Tibial artery (tissue), 4 donors: ENCODE measurements at places on chromosomes 16 and 17.

DNA sequence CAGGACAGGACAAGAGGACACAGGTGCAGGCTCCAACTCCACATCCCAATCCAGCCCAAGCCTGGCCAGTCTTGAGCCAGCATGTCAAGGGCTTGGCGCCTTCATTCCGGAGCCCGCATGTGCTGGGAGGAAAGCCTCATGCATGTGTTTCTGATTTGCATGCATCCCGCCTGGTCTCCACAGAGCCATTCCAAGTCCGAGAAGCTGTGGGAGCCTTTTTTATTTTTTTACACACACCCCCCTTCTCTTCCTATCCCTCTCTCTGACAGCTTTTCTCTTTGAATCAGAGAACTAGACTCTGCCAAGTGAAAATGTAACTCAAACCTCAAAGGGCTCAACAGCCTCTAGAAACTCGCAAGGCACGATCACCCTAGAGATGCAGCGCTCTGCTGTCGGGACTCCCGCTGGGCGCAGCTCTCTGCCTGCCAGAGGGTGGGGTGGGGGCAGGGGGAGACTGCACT is 45.1 kb downstream of the NOG start:
- H3K4me1 ChIP-seq: no peaks in the 10 kb centered on the region
- no peak for DNase-seq
- H3K27ac ChIP-seq: no peak overlapping the region

- no peaks in the 10 kb centered on the region for H3K36me3 ChIP-seq
- no peak for DNase-seq
- H3K27me3 ChIP-seq: no peaks in the 10 kb centered on the region
- no peak overlapping the region for H3K4me3 ChIP-seq
Observed at GRCh38 chr17:77558846-77559626, 399.5 kb upstream of the TNRC6C start.

DNA sequence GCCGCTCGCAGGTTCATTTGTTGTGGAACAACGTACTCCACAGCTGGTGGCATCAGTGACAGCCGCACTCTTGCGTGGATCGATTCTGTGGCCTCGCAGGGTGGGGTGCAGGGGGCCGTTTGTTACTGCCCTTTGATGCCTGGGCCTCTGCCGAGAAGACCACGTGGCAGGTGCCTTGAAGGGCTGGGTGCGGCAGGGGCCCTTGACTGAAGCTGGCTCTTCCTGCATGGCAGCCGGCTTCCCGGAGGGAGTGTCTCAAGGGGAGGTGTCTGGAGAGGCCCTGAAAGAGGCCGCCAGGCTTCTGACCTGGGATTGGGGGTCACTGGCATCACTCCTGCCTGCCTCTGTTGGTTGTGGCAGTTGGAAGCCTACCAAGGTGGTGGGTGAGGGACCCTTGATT is 43.8 kb downstream of the TBCD start:
- H3K36me3 ChIP-seq: peaks cover 24% of the 10 kb centered on the region
- peaks cover 13% of the 10 kb centered on the region for H3K4me1 ChIP-seq
- no peak for DNase-seq
- no peak overlapping the region for H3K4me3 ChIP-seq
- no peak overlapping the region for H3K27ac ChIP-seq
- no peaks in the 10 kb centered on the region for H3K27me3 ChIP-seq

DNA sequence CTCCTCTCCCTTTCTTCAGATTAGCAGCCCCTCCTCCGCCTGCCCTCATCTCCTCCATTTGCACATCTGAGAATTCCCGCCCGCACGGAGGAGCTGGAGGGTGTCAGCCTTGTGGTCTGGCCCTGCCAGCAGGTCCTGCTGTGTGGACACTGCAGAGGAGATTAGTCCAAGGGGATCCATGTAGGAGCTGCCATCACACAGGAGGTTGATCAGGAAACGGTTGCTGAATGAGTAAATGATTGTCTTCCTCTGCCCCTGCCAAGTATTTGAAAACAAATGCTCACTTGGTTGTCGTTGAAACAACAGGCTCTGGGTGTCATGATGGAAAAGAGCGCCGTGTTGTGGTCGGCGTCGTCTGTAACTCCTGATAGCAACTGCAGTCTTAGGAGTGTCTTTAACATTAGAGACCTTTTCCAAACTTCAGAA is 63.8 kb upstream of the CHMP6 start:
- H3K27me3 ChIP-seq: no peaks in the 10 kb centered on the region
- no peak overlapping the region for H3K27ac ChIP-seq
- peaks cover 29% of the 10 kb centered on the region for H3K4me1 ChIP-seq
- peaks cover 11% of the 10 kb centered on the region for H3K36me3 ChIP-seq

GRCh38 chr16:59021751-59022150 is 287.6 kb upstream of the GOT2 start:
- DNase-seq: no peak
- H3K4me1 ChIP-seq: no peaks in the 10 kb centered on the region
- no peak overlapping the region for H3K4me3 ChIP-seq

DNA sequence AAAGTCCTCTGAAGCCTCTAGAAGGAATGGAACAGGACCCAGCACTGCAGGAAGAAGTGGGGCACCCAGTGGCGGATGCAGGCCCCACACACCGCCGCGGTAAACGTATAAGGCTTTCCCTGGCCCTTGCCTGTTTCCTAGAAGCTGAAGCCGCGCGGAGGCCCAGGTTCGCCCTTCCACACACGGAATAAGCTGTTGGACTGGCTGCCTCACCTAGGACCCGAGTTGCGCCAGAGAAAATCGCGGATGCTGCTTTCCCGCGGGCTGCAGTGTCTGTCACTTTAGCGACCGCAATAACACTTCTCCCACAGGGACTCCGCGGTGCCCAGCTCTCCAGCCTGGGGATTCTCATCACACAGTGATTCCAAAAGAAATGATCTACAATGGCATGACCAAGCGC is 1736.9 kb downstream of the TP53TG3F start:
- no peaks in the 10 kb centered on the region for H3K36me3 ChIP-seq
- no peaks in the 10 kb centered on the region for H3K27me3 ChIP-seq
- H3K27ac ChIP-seq: no peak overlapping the region
- H3K4me1 ChIP-seq: no peaks in the 10 kb centered on the region
- no peak for DNase-seq

- H3K4me3 ChIP-seq: no peak overlapping the region
- peaks cover 21% of the 10 kb centered on the region for H3K4me1 ChIP-seq
- peaks cover 37% of the 10 kb centered on the region for H3K36me3 ChIP-seq
- H3K27ac ChIP-seq: no peak overlapping the region
- no peak for DNase-seq
Observed at GRCh38 chr16:4690946-4691665, 2.3 kb upstream of the NUDT16L1 start.

- peaks cover 9% of the 10 kb centered on the region for H3K36me3 ChIP-seq
- no peak overlapping the region for H3K4me3 ChIP-seq
- H3K27ac ChIP-seq: no peak overlapping the region
- H3K4me1 ChIP-seq: no peaks in the 10 kb centered on the region
- no peaks in the 10 kb centered on the region for H3K27me3 ChIP-seq
Observed at GRCh38 chr16:58670177-58670576, 14.4 kb downstream of the SLC38A7 start.

GRCh38 chr16:49150341-49150740 is 131.3 kb downstream of the CBLN1 start:
- no peak overlapping the region for H3K27ac ChIP-seq
- no peaks in the 10 kb centered on the region for H3K4me1 ChIP-seq
- H3K4me3 ChIP-seq: no peak overlapping the region

DNA sequence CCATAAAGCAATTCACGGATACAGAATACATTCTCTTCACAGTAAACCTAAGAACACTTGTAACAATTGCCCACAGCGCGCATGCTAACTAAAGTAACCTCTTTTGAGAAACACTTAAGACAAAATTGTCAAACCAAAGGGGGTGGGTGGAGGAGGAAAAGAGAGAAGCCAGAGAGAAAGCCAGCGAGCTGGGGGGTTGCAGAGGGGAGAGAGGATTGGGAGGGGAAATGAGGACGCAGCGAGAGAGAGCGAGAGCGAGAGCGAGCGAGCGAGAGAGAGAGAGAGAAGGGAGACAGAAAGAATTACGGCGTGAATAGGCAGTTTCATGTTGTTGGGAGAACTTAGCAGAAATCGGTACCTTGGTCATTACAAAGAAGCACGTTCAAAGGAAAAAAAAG is 1.6 kb upstream of the HOXB7 start:
- H3K4me3 ChIP-seq: peak overlapping the region; percentile 49
- peaks cover 48% of the 10 kb centered on the region for H3K4me1 ChIP-seq
- H3K36me3 ChIP-seq: no peaks in the 10 kb centered on the region

GRCh38 chr17:6936370-6937028 is 59.4 kb upstream of the ALOX12 start:
- peak overlapping the region; percentile 70 for H3K27ac ChIP-seq
- no peaks in the 10 kb centered on the region for H3K36me3 ChIP-seq
- peak; percentile 43 for DNase-seq
- H3K4me1 ChIP-seq: no peaks in the 10 kb centered on the region
- H3K27me3 ChIP-seq: no peaks in the 10 kb centered on the region
- H3K4me3 ChIP-seq: peak overlapping the region; percentile 51

- no peaks in the 10 kb centered on the region for H3K27me3 ChIP-seq
- no peak overlapping the region for H3K4me3 ChIP-seq
- DNase-seq: no peak
- H3K36me3 ChIP-seq: no peaks in the 10 kb centered on the region
- H3K27ac ChIP-seq: no peak overlapping the region
Observed at GRCh38 chr17:73301369-73301768, 10.4 kb downstream of the CDC42EP4 start.

GRCh38 chr16:63467513-63467912 is 1431.3 kb upstream of the CDH8 start:
- DNase-seq: no peak
- H3K36me3 ChIP-seq: no peaks in the 10 kb centered on the region
- H3K4me1 ChIP-seq: no peaks in the 10 kb centered on the region
- H3K27ac ChIP-seq: no peak overlapping the region

- no peaks in the 10 kb centered on the region for H3K36me3 ChIP-seq
- no peaks in the 10 kb centered on the region for H3K4me1 ChIP-seq
- H3K27me3 ChIP-seq: no peaks in the 10 kb centered on the region
- DNase-seq: no peak
- no peak overlapping the region for H3K27ac ChIP-seq
Observed at GRCh38 chr17:43043307-43043706, 18.3 kb downstream of the RND2 start.

DNA sequence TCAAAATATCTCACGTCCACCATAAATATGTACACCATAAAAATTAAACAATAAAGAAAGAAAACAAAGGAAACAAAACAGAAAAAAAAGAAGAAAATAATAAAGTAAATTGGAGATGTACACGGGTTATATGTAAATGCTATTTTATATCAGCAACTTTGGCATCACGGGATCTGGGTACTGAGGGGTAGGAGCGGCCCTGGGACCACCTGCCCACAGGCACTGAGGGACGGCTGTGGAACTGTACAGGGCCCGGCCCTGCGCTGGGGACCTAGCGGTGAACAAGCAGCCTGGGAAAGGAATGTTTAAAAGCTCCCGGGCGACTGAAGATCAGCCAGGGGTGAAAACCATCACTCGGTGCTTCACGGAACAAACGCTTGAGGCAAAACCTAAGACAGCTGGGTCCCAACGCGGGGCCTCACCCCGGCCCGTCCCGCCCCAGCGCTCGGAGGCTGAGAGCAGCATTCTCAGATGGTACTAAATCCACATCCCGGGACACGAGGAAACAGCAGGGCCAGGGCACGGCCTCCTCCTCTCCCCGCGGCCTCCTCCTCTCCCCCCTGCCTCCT is 31.2 kb downstream of the NXN start:
- no peak overlapping the region for H3K4me3 ChIP-seq
- H3K4me1 ChIP-seq: peaks cover 26% of the 10 kb centered on the region
- DNase-seq: no peak
- no peaks in the 10 kb centered on the region for H3K27me3 ChIP-seq

DNA sequence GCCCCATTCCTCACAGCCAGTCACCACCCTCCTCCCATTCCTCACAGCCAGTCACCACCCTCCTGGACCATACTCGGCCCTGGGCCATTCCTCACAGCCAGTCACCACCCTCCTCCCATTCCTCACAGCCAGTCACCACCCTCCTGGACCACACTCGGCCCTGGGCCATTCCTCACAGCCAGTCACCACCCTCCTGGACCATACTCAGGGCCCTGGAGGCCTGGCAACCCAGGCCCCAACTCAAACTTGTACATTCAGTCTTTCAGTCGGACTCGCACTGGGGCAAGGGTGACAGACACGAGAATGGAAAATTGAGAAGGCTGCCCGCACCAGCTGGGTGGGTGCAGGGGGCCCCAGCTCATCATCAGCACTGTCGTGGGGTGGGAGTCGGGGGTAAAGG is 30.4 kb upstream of the FOXK2 start:
- no peak overlapping the region for H3K4me3 ChIP-seq
- peak overlapping the region; percentile 91 for H3K27ac ChIP-seq
- no peaks in the 10 kb centered on the region for H3K4me1 ChIP-seq
- peaks cover 41% of the 10 kb centered on the region for H3K36me3 ChIP-seq
- H3K27me3 ChIP-seq: no peaks in the 10 kb centered on the region

DNA sequence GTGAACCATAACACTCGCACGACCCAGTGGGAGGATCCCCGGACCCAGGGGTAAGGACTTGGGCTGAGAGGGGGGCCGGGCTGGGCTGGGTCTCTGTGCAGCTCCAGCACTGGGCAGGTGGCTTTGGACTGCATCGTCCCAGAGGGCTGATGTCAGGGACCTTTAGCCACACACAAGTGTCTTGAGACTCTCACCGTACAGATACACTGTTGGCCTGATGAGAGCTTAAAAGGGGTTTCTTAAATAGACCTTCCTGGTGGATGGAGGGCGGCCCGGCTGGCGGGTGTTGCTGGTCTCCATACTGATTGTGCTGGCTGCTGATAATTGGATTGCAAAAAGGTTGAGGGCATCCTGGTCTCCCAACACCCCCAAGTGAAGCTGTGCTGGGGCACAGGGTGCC is 21.7 kb upstream of the CLEC18A start:
- no peak for DNase-seq
- H3K27ac ChIP-seq: peak overlapping the region; percentile 96
- peak overlapping the region; percentile 59 for H3K4me3 ChIP-seq
- H3K27me3 ChIP-seq: no peaks in the 10 kb centered on the region
- peaks cover 36% of the 10 kb centered on the region for H3K4me1 ChIP-seq

GRCh38 chr16:74092336-74092735 is 204.3 kb upstream of the PSMD7 start:
- H3K4me3 ChIP-seq: no peak overlapping the region
- no peak for DNase-seq
- H3K27ac ChIP-seq: no peak overlapping the region
- no peaks in the 10 kb centered on the region for H3K36me3 ChIP-seq

DNA sequence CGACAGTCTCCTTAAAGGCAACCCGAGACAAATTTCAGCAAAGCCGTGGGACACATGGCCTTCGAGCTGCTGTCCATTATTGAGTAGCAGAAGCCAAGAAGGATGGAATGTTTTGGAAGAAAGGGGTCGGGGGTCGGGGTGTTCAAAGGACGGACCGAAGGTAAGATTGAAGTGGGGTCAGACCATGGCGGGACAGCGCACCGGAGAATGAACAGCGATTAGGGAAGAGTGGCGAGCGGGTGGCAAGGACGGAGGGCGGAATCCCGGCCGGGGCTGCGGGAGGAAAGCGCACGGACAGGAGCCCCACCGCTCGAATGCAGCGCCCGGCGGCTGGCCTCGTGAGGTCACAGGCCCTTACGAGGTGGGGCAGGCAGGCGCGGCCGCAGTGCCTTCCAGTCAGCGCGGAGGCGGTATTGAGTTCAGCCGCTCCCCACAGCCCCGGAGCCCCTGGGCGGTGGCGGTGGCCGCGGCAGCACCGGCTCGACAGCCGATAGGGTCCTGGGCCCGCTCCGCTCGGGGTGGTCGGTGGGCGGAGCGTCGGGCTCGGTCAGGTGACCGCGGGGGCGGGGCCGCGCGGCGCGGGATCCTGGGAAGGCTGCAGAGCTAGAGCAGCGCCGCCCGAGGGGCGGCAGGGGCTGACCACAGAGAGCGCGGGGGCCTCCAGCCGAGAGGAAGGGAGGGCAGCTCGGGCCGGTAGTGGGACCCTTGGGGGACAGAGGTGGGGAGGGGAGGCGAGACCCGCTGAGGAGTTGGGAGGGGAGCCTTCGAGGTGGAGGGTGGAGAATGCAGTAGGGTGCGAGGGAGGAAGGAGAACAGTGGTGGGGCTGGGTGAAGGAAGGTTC is at the start of gene EFCAB13:
Gene EFCAB13, plus strand, starts transcription at position 574 of the 842 bp plus-strand sequence. CDS start 4,399 bp downstream, outside the sequence.
- no peaks in the 10 kb centered on the region for H3K27me3 ChIP-seq
- no peaks in the 10 kb centered on the region for H3K4me1 ChIP-seq
- peaks cover 4% of the 10 kb centered on the region for H3K36me3 ChIP-seq
